NCI-H82 (cell line): ENCODE measurements at places on chromosomes 3 and 15.

DNA sequence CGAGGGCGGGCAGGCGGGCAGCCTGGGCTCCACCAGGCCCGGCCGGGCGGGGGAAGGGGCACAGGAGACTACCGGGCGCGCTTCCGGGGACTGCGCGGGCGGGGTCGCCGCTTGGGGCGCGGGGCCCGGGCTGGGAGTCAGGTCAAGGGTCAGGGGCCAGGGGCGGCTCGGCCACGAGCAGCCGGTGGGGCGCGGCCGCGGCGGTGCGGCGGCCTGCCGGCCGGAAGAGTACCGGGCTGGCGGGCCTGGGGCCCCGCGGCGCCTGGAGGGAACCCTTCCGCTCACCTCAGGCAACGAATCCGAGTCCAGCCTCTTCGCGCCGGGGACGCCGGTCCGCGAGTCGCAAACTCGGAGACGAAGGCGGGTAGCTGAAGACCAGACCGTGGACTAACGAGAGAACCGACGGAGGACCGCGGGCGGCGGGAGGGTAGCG, 225 bp downstream of the RHOA start:
- peak; percentile 42 for DNase-seq

- peak; percentile 88 for DNase-seq
These were observed 22.5 kb downstream of the GABRA5 start for GRCh38 chr15:26889298-26889898.

DNA sequence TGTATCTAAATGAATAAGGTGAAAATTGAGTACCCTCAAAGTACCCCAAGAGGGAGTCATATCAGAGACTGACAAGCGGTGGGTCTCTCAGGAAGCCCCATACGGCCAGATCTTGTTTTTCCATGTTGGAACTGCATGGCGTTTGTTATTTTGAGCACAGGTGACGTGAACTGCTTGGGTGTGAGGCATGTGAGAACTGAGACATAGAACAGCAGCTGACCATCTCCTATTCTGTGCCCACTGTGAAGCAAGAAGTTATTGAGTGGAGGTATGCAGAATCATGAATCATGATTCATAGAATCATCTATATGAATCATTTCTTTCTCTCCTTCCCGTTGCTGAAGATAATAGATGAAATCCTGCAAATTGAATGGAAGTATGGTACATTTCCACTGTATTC, 4.6 kb downstream of the VPS8 start:
- DNase-seq = no peak

DNA sequence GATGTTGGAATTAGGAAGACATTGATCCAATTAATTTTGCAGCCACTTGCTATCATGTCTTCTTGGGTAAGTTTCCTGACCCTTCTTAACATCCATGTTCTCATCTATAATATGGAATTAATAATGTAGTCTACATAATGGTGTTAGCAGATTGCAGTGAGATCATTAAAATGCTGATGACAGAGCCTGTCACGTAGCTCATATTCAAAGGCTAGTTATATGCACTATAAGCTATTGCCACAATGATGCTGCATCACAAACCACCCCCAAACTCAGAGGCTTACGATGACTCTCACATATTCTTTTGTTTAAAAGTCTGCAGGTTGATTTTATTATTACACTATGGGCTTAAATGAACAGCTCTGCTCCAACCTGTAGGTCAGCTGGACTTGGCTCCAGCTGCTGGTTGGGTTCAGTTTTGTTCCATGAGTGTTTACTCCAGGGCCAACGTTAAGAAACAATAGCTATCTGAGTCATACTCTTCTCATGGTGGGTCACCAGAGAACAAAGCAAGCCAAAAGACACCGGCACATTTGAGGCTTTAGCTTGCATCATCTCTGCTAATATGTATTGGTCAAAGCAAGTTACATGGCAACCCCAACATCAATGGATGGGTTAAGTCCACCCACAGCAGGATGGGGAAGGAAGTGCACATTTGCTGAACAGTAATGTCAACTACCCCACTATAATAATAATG, 250.0 kb upstream of the SLCO3A1 start:
- DNase-seq = no peak

GRCh38 chr3:21542656-21543379, 208.2 kb downstream of the ZNF385D start:
- DNase-seq = no peak

DNA sequence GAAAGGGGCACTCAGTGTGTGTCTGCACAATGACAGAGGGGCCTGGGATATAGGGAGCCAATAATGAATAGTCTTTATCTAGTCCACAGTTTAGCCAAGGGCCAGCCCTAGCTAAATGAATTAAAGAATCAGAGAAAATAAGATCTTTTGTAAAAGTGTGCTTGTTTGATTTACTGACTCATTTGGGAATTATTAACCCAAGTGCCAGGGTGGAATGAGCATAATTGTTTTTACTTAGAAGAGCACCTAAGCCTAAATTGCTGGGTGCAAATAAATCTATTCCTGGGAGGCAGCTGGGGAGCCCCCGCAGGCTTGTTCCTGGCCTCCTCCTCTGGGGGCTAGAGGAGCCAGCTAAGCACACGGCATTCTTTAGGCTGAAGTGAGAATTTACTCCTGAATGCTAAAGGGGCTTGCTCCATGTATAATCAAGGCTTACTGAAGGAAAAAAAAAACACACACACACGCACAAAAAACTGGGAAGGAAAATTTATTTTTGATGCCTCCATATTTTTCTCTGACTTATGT, 405.3 kb upstream of the SUCLG2 start:
- no peak for DNase-seq

GRCh38 chr3:44359146-44359751, 20.7 kb downstream of the TCAIM start:
- no peak for DNase-seq

DNA sequence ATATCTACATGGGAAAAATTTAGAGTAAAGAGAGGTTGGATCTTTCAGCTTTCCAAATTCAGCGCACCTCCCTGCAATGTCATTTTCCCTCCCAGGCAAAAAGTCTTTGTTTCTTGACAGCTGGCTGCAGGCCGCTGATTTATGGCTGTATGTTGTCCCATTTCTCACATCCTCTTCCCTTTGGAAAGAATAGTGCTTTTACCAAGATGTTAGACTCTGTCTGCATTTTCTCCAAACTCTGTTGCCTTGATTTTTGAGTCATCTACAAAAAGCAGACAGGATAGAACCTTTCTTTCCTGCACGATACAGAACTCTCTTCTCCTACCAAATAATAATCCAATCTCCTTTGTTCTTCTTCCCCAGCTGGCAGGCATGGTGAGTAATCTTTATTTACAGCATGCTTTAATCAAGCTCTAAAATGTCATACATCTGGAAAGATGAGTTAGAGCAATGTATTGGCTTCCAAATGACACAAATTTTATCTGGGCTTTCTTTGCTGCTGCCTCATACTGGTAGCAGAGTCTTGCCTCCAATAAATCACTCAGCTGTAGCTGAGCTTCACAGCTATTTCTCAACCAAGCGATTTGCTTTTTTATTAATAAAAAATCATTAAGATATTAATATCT, 101.9 kb downstream of the PIK3R4 start:
- DNase-seq = no peak

GRCh38 chr15:81297147-81297572, 26.8 kb downstream of the STARD5 start:
- DNase-seq = no peak

DNA sequence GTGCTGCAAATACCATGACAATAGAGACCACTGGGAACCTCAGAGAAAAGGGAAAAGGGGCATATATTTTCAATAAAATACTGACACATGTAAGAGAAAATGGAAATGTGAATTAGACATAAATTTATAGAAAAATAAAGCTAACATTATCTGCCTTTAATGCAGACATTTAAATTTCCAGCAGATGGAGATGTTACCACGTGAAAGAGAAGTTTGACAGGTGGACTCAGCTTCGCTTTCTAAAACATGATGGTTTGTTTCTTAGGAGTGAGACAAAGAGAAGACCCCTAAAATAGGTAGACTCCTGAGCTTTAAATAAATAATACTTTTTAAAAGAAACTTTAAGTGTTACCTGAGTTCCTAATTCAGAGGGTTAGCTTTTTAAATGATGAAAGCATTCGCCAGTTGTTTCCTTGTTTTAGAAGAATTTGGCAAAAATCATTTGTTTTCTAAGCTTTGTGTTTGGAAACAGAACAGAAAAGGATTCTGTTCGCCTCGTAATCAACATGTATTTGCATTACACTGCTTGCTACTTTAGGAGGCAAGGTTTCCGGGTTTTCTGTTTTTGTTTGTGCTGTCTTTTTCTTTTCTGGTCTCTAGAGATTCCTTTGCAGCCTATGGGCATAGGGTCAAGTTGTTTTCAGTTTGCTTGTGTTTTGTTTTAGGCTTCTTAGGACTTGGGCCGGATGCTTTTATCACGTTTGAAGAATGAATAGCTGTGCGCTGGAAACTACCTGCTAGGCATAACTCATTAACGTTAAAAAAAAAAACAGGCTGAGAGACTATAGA, 271.4 kb downstream of the THSD4 start:
- no peak for DNase-seq
